ENCODE measurements at places on chromosomes 3 and 15.

- peak; percentile 29 for DNase-seq
Observed at GRCh38 chr3:136545664-136546268, 206.4 kb downstream of the STAG1 start.

GRCh38 chr3:60730371-60730770 is 520.9 kb downstream of the FHIT start:
- no peak for DNase-seq

DNA sequence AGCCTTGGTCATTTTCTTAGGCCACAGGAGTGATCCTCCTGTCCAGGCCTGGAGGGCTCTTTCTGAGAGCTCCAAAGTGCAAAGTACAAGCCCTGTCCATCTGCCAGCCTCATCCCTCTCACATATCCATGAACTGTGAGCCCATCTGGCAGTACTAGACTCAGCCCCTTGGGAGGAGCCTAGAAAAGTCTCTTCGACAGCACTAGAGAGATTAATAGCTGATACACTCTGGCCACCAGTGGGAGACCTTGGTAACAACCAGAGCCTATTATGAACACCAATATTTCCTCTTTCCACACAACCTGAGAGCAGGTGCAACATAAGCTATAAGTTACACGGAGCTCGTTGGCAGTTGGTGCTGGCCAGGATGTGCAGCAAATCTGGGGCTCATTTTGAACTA is 59.5 kb upstream of the DCLK3 start:
- no peak for DNase-seq

DNA sequence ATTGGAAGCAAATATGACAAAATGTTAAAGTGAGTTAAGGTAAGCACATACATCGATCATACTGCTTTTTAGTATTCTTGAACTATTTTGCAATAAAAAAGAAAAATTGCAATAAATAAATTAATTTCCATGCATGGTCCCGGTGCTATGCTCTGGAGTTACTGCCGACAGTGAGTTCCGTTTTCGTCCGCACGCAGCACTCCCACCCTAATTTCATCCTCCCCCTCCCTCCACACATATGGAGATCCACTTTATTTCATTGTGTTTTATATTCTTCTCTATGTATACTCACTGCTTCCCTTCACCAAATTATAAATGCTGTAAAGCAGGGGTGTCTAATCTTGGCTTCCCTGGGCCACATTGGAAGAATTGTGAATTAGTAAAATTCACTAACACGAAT is 247.3 kb downstream of the THSD4 start:
- no peak for DNase-seq

GRCh38 chr3:12793701-12794100 is 2.8 kb upstream of the CAND2 start:
- no peak for DNase-seq

- DNase-seq, result peak; percentile 67
Observed at GRCh38 chr15:94453227-94453988, 222.0 kb downstream of the MCTP2 start.

- peak; percentile 47 for DNase-seq
Observed at GRCh38 chr15:55403531-55403930, 4.6 kb downstream of the CCPG1 start.

- DNase-seq, result no peak
Observed at GRCh38 chr3:177679568-177680471, 482.5 kb upstream of the TBL1XR1 start.

GRCh38 chr3:65671004-65671403 is 367.7 kb downstream of the MAGI1 start:
- DNase-seq, result no peak

DNA sequence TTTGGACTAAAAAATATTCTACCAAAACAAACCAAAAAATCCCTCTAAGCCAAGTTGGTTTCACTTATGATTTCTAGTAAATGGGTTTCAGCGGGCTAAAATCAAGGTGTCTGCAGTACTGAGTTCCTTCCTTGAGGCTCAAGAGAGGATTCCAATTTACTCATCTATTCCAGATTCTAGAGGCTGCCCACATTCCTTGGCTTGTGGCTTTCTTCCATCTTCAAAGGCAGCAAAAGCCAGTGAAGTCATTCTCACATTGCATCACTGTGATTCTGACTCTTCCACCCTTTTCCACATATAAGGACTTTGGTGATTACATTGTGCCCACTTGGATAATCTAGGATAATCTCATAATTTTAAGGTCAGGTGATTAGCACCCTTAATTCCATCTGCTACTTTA is 48.1 kb downstream of the DPPA2 start:
- no peak for DNase-seq

GRCh38 chr3:12345584-12346494 is 57.0 kb downstream of the PPARG start:
- DNase-seq, result no peak

DNA sequence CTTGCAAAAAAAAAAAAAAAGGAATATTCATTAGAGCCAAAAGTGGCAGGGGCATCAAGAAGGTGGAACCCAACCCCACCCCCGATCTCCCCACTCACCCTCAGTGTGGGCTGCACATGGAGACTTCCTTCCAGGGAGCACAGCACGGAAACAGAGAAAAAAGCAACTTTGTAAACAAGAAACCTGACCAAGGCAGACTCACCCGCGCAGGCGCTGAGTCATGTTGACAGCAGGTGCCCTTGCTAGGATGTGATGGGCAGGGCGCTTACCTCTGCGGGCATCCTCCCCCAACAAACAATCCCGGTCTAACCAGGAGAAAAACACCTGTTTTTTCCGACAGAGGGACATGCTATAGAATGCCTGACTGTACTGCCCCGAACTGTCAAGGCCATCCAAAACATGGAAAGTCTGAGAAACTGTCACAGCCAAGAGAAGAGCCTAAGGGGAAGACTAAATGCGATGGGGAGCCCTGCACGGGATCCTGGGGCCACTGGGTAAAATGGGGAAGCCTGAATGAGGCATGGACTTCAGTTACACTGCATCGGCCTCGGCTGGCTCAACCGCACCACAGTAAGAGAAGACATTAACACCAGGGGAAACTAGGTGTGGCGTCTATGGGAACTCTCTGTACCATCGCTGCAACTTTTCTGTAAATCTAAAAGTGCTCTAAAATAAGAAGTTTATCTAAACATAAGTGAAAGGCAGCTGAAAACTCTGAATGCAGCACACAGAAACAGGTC is 66.7 kb upstream of the GATA2 start:
- DNase-seq, result no peak

DNA sequence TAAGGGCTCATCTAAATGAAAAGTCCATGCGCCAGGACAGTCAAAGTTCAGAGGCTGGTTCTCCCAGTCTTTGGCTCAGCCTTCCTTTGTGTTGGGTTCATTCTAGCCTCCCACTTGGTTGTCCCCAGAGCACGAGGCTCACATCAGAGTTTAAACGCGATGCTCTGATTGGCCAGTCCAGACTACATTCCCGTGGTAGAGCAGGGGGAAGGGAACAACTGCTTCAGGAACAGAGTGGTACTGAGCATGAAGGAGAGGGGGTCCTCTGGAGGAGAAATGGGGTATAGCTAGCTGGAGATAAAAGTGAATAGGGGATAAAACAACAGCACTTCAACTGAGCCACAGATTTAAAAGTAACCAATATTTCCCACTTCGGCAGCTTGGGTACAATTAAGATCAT is 32.2 kb downstream of the ANAPC13 start:
- peak; percentile 51 for DNase-seq

DNA sequence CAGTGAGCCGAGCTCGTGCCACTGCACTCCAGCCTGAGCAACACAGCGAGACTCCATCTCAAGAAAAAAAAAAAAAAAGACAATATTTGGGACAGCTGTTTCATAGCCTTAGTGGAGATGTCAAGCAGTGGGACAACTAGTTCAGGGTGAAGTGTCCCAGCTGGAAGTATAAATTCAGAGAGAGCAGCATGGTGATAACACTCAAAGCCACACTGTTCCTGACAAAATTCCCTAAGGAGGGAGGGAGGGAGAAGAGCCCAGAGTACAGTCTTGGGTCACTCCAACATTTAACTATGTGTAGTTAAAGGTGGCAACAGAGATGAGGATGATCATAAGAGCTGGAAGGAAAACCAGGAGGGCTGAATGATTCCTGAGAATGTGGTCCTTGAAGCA is 21.1 kb upstream of the IP6K2 start:
- no peak for DNase-seq

DNA sequence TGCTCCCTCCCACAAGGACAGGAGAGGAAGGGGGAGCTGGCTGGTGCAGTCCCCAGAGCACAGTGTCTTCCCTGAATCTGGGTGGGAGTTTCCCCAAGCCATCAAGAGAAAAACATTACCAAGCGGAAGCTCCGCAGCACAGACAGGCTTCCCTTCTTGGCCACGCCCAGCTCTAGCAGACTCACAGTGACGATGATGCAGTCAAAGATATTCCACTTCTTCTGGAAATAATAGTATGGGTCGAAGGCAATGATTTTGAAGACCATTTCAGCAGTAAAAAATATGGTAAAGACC is 76.7 kb downstream of the SCN10A start:
- DNase-seq, result no peak

- DNase-seq, result no peak
Observed at GRCh38 chr3:157810924-157811718, 295.1 kb downstream of the SHOX2 start.

DNA sequence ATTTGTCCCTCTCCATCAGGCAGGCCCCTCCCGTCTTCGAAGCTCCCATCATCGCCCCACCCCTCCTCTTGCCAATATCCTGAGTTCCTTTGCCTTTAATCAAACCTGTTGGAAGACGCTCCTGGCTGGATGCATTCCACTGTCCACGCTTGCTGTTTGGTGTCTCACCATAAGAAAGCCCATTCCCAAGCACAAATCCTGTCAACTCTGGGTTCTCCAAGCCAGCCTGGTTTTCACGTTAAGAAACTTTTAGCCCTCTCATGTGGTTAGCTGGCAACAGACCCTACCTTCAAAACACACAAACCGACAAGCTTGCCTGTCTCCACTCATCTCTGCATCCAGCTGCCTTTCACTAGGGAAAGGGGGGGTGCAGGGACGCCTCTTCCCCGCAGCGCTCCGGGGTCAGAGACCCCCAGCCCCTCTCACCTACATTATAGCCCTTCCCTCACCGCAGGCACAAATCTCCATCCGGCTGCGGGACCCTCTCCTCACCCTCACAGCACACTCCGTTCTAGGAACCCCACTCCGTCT is 1.1 kb downstream of the GORASP1 start:
- DNase-seq, result peak; percentile 8

GRCh38 chr3:195764961-195765706 is 44.4 kb downstream of the MUC20 start:
- DNase-seq, result no peak

- peak; percentile 63 for DNase-seq
Observed at GRCh38 chr15:90603893-90604292, 74.2 kb downstream of the CRTC3 start.

GRCh38 chr3:177813322-177813721 is 616.0 kb upstream of the TBL1XR1 start:
- no peak for DNase-seq

DNA sequence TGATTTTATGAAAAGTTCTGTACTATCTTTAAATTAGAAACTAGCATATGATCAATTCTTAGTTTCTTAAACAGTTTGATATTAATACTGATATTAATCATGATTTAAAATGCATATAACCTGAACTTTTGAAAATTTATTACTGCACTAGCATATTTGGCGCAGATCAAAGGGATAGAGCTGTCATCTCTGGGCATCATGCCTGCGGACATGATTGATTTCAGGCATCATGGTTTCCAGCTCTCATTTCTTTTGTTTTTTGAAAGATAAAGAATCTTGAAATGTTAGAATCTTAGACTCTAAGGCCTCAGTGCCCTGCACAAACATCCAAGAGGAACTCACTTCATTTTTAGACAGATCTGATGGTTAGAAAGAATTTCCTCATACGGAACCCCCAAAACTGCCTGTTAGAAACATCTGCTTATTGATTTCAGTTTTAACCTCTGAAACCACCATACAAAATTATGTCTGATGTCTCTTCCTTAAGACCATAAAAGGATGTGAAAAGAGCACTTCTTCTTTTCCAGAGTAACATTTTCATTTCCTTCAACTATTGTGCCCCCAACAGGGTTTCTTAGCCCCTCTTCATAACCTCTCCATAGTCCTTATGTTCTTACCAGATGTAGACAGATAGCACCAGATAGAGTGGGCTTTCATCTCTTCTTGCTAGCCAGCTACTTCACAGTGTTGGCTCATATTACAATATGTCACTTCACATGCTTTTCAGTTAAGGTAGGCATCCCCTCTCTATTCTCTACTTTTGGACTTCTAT is 110.8 kb downstream of the BBX start:
- DNase-seq, result no peak

DNA sequence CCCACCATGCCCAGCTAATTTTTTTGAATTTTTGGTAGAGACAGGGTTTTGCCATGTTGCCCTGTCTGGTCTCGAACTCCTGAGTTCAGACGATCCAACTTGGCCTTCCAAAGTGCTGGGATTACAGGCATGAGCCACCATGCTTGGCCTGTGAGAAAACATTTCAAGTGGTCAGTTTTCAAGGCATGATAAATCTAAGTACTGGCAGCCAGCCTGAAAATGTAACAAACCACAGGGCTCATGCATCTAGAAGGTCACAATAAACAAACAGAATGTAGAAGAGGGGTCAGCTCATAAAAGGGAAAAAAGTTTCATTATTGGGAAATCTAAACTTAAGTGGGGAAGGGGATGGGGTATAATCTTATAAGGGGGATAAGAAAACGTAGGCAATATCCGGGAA is 39.9 kb downstream of the PPCDC start:
- no peak for DNase-seq

GRCh38 chr3:119145128-119145499 is 851 bp upstream of the TEX55 start:
- no peak for DNase-seq

DNA sequence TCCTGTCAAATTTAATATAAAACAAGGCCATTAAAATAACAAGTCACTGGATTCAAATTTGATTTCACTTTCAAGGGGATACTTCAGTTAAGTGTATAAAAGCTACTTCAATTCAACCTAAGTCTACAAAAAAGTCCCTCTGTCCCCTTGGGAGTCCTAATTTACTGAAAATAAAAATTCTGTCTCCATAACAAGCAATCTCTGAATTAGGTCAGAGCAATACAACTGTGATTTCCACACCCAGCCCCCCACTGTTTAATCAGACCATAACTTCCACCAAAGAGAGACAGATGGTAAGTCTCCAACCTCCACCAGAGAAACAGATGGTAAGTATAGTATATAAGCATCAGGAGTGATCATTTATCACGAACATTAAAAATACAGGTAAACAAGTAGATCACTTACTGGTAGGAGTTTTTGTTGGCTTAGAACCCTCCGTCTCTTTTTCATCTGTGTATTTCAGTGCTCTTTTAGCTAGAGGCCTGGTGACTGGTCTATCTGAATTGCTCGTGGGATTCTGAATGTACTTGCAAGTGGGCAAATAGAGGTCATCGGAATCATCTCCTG is 12.1 kb downstream of the SGO1 start:
- DNase-seq, result no peak

- peak; percentile 83 for DNase-seq
Observed at GRCh38 chr3:150227839-150228238, 180.3 kb upstream of the TSC22D2 start.

DNA sequence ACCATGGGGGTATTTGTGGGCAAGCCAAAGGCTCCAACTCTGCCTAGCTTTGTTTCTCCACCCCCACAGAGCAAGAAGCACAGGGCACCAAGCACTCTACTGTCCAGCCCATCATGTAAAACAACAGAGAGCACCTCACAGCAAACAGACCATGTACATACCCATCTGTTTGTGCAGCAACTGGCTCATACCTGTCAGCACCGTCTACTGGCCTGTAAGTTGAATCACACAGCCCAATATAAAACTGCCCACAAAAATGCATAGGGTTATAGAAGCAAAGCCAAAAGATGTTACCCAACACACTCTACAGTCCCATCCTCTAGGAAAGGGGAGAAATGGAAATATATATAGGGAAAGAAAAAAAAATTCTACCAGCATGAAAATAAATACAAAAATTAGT is 139.7 kb upstream of the CPNE4 start:
- DNase-seq, result no peak
